GM23338 (cell line): ENCODE measurements at places on chromosomes 13 and 19.

GRCh38 chr19:2800506-2800905, 15.2 kb downstream of the THOP1 start:
- H3K27ac ChIP-seq, result no peak overlapping the region
- no peak overlapping the region for H3K4me3 ChIP-seq
- no peaks in the 10 kb centered on the region for H3K27me3 ChIP-seq

DNA sequence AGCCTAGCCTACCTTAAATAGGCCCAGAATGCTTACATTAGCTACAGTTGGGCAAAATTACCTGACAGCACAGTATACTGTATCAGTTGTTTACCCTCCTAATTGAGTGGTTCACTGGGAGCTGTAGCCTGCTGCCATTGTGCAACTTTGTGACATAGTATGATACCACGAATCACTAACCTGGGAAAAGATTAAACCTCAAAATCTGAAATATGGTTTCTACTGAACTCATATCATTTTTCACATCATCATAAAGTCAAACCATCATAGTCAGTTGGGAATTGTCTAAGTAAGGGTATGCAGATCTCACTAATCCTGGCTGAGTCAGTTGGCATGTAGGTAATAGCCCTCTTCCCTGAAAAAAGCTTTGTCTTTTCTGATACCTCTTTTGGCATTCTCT, 9.2 kb downstream of the PAN3 start:
- peaks cover 10% of the 10 kb centered on the region for H3K4me1 ChIP-seq
- no peak overlapping the region for H3K27ac ChIP-seq
- H3K27me3 ChIP-seq, result no peaks in the 10 kb centered on the region
- H3K4me3 ChIP-seq, result no peak overlapping the region
- H3K36me3 ChIP-seq, result no peaks in the 10 kb centered on the region

DNA sequence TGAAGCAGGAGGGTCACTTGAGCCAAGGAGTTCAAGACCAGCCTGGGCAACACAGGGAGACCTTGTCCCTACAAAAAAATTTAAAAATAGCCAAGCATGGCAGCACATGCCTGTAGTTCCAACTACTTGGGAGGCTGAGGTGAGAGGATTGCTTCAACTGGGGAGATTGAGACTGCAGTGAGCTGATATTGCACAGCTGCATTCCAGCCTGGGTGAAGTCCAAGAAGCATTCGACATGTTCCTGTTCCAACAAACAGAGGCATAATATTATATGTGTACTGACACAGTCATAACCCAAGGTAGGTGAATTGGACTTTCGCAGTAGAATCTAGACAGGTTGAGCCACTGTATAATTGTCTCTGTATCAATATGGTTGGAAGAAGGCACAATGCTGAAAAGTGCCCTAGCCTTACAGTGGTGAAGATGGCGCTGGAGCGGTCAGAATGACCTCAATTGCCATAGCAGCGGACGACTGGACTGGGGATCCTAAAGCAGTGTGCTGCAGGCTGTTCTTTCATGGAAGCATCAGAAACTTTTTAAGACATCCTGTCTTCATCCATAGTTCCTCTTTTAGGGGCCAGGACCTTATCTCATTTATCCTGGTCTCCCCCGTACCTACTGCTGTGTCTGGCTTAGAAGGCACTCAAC, 112.0 kb upstream of the CLDN10 start:
- H3K27me3 ChIP-seq, result no peaks in the 10 kb centered on the region
- no peak for DNase-seq
- H3K4me3 ChIP-seq, result no peak overlapping the region
- no peaks in the 10 kb centered on the region for H3K4me1 ChIP-seq
- no peaks in the 10 kb centered on the region for H3K36me3 ChIP-seq
- no peak overlapping the region for H3K27ac ChIP-seq

GRCh38 chr13:39197647-39198007, 159.4 kb downstream of the NHLRC3 start:
- no peak for DNase-seq
- H3K36me3 ChIP-seq, result no peaks in the 10 kb centered on the region
- H3K27ac ChIP-seq, result no peak overlapping the region
- H3K4me3 ChIP-seq, result no peak overlapping the region

- no peak overlapping the region for H3K27ac ChIP-seq
- H3K27me3 ChIP-seq, result peaks cover 66% of the 10 kb centered on the region
- DNase-seq, result no peak
Observed at GRCh38 chr13:28822801-28823200, 2.7 kb downstream of the MTUS2 start.
